ENCODE measurements at places on chromosomes 5 and 9.

DNA sequence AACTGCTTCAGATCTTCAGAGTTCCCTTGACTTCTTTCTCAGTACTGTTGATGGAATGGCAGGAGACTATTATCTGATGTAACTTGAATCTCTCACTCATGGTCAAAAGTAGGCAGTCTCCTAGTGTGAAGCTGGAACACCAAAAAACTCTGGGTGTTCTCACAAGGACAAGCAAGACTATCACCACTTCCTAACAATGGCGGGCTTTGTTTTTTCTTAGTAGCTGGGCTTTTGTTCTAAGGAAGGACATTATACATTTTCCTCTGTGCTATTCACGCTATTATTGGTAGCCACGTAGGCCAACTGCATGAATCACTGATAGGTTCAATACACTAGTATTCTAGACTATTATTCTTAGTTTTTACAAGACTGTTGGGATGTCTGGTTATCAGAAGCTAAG, 67.7 kb upstream of the ATG10 start:
- DNase-seq, result no peak

DNA sequence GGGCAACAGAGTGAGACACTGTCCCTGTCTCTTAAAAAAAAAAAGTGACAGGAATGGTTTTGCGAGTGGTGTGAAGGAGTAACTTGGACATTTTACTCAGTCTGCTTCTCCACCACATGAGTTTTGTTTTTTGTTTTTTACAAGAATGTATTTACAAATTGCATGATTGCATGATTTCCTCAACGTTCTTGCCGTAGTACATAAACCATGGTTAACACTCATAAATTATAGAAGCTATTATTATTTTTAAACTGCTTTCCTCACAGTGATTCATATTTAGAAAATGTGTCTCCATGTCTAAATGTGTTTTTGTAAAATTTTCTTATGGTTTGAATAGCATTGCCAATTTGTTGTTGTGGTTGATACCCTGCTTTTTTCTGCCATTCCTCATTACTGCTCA, 220.0 kb downstream of the GOLPH3 start:
- DNase-seq, result no peak

DNA sequence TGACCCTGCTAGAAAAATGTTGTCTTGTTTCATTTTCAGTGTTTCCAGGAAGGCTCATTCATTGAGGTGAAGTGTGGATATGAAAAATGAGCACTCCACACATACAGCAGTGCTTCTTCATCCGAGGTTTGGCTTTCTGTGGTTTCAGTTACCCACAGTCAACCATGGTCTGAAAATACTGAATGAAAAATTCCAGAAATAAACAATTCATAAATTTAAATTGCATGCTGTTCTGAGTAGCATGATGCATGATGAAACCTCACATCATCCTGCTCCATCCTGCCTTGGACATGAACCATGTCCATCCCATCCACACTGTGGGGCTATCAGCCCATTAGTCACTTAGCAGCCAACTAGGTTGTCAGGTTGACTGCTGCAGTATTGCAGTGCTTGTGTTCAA, 10.4 kb upstream of the SLC45A2 start:
- DNase-seq, result no peak

- no peak for DNase-seq
These were observed 86.5 kb downstream of the CEMIP2 start for GRCh38 chr9:71681708-71682272.

GRCh38 chr5:12885018-12885417, 980.8 kb upstream of the CTNND2 start:
- no peak for DNase-seq

DNA sequence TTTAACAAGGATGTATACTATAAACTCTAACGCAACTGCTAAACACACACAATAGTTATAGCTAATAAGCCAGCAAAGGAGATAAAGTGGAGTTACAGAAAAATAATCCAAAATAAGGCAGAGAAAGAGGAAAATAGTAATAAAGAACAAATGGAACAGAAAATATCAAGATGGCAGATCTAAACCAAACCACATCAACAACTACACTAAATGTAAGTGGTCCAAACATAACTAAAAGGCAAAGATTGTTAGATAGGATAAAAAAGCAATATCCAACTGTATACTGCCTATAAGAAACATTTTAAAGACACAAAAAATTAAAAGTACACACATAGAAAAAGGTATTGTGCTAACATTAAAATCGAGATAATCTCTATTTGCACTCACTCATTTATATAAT, 5.6 kb upstream of the COL23A1 start:
- DNase-seq, result no peak

GRCh38 chr9:16098306-16098705, 545.5 kb downstream of the CCDC171 start:
- no peak for DNase-seq

GRCh38 chr9:125570246-125570645, 136.8 kb downstream of the MAPKAP1 start:
- DNase-seq, result no peak

DNA sequence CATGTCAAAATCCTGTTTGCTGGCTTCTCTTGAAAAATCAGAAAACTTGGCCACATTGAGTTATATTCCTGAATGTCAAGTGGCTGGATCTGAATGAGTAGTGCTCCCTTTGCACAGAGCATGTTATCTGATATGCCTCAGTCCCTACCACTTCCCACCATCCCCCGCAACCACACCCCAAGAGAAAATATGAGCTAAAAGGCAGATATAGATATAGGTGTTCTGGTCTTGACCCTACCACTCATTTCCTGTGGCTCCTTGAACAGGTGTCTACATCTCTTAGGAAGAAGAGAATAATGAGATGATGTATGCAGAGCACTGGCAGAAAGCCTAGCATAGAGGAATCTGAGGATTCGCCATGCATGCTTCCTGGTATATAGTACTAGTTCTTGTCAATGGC, 6.6 kb upstream of the CYSTM1 start:
- DNase-seq, result no peak

DNA sequence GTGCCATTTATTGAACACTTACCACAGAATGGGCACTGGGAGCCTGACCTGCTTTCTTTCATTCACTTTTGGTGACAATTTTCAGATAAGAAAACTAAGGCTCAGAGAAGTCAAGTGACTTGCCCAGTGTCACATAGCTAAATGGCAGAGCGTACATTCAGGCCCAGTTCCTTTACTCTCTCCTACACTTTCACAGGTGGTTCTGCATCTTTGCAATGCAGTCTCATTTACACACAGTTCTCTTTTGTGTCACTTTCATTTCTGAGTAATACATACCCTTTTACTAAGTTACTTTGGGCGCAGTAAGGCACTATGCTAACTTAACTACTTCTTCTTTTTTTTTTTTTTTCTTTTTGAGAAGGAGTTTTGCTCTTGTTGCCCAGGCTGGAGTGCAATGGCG, 8.3 kb downstream of the NFIL3 start:
- no peak for DNase-seq

GRCh38 chr5:93601071-93601801, 18.2 kb downstream of the NR2F1 start:
- DNase-seq, result no peak

GRCh38 chr5:156528673-156529072, 201.7 kb downstream of the SGCD start:
- DNase-seq, result no peak

DNA sequence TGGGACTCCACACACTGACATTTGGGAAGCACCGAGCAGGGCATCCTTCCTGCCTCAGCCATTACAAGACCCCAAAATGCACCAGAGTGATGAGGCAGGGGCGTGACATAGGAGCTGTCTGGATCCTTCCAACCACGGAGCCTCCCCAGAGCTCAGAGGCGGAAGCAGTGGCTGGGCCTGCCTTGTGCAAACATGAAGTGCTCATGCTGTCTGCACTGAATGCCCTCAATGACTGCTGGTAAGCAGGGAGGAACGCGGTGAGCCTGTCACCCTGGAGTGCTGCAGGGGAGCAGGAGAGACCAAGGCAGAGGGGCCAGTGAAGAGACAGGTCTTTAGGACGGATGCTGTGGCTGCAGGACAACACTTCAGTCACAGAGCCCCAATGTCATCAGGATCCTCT, 60.2 kb upstream of the HRH2 start:
- DNase-seq, result no peak

DNA sequence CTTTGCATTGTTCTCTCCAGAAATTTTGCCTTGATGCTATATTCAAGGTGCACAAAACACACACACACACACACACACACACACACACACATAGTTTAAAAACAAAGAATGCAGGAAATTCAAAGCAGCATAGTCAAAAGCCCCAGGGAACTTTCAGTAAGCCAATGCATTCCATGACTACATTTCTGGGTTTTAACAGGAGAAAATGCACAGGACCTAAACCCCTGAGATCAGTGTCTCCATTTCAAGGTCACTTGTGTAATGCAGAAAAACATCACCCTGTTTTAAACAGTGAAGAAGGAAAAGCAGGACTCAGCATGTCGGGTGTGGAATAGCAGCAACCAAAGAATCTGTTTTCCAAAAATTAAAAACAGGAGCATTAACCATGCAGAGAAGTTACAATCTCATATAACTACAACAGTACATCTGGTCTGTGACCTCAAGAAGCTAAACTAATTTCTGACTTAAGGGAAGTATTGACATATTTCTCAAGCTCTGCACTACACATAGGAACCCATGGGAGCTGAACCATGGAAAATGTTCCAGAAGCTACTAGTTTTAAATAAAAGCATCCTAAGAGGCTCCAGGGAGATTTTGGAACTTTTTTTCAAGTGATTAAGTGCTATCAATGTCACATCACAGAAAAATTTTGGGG, 296.7 kb downstream of the HINT1 start:
- DNase-seq, result no peak

GRCh38 chr9:128610897-128611296, 45.8 kb downstream of the DYNC2I2 start:
- DNase-seq, result no peak

GRCh38 chr5:125813221-125813974, 609.8 kb upstream of the GRAMD2B start:
- no peak for DNase-seq

GRCh38 chr9:95864852-95865580, 10.5 kb upstream of the ERCC6L2 start:
- DNase-seq, result no peak

GRCh38 chr5:21613971-21614488, 1239.1 kb downstream of the CDH12 start:
- DNase-seq, result no peak
